ENCODE measurements at places on chromosomes 16 and 17.
A peak's percentile ranks its signal among the peaks of the same experiment; 100 is the strongest.

DNA sequence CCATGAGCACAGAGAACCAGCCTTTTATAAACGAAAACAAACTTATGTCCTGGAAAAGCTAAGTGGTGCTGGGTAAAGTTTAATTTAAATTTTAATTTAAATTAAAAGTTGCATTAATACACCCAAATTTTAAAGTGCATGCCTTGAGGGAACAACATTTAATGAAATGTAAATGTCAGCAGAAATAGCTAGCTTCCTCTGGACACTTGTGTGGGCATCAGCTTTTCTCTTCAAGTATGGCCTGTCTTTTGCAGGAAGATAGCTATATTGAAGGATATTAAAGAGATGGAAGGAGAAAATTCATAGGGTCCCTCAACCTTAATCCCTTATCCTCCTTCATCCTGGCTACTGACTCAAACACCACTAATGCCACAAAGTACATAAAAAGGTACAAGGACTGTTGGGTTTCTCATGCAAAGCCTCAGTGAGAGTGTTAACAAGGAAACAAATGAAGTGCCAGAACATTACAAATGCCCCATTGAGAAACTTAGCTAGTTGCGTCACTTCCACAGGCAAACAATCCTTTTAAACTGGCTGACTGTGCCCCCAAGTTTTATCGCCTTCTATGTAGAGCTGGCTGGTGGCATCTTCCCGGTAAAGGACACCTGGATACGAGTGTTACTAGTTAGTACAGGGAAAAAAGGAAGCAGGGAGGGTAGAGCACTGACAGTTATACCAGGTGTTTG, 14.1 kb downstream of the PHF12 start:
- no peak for DNase-seq

- DNase-seq: no peak
Observed at GRCh38 chr16:531494-532125, 4.1 kb downstream of the CAPN15 start.

- DNase-seq: no peak
Observed at GRCh38 chr17:5975661-5976060, 94.5 kb upstream of the WSCD1 start.

DNA sequence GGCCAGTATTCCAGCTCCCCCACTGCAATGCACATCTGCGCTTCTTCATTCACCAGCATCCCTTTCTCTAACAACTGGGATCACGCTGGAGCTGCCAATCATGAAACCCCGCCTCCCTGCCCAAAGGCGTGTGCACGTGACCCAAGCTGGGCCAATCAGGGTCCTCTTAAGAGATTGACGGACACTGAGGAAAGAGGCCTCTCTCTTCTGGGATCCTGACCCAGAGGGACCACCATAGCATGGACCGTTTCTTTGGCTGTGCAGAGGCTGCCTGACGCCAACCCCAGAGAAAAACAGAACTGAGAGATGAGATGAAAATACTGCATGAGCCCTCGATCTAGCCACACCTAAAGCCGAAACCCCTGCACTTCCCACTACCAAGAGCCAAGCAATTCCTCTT, 32.0 kb downstream of the COTL1 start:
- no peak for DNase-seq

DNA sequence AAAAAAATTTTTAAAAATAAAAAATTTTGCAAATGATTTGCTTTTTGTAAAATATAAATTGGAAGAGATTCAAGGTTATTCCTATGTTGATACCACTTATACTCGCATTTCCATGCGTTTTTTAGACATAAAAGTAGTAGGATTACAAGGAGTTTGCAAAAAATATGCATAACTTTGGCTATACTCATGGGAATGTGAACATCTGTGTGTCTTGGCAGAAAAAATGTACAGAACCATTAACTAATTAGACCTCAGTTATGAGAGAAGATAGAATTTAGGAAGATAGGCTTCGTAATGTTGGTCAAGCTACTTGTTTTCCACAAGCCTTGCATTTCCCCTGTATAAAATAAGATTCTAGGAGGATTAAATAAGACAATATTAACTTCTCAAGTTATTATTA, 61.1 kb upstream of the VPS4A start:
- DNase-seq: no peak

DNA sequence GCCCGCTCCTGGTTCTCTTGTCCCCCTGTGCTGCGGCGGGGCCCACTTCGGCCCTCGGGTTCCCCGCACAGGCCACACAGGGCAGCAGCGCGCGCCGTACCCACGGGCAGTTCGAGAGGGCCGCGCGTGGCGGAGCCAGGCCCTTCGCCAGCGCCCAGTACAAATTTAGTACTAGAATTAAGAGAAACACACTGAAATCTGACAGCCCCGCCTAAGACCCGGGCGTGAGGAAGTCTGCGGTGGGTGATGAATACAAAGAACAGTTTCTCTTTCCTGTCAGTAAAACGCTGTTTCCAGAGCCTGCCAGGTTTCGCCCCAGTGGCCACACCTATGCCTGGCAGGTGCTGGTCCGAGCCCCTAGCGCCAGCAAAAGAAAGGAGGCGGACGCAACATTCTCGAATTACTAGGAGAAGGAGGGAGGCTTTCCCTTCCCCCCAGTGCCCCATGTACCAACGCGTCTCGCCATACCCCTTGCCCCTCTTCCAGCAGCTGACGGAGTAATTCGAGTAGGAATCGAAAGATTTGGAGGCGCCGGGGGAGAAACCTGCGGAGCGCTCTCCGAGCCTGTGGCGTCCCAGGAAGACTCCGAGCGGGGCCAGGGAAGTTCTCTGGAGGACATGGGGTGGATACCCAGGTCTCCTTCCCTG, 591 bp upstream of the SLFN5 start:
- DNase-seq: no peak

GRCh38 chr17:3308603-3309002, 10.4 kb upstream of the OR3A1 start:
- no peak for DNase-seq

DNA sequence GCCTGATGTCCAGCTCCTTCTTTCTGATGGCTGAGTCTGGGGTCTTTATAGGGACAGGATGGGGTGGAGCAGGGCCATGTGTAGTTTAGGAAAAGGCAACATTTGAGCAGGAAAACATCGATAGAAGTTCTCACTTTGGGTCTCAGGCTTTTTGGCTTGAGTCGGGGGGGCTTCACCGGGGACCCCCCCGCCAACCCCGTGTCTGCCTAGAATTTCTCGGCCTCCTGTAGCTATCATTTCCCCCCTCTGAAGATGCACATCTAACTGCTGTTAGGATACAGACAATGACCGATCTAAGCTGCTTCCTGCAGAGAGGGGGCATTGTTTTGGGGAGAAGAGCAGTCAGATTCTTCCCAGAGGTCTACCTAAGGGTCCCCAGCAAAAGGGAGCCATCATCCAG, 16.7 kb upstream of the ZNHIT3 start:
- no peak for DNase-seq

DNA sequence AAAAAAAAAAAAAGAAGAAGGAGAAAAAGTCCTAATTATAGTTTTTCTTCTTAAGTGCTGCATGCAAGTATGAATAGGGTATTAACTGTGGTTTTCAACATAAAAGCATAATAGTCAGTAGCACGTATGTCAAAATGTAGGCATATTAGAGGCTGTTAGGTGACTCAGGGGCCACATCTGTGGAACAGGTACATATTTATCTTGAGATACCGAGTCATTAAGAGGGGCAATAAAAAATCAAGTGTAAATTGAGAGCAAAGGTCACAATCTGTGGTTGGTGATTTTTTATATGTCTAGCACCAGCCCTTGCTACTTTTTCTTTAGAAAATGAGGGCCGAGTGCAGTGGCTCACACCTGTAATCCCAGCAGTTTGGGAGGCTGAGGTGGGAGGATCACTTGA, 1113.8 kb upstream of the RBFOX1 start:
- DNase-seq: no peak

- DNase-seq: peak; percentile 27
Observed at GRCh38 chr16:74862743-74863244, 88.2 kb upstream of the FA2H start.
